NCI-H2227 treated with DMSO at 0.1 percent for 48 hours (cell line): ENCODE measurements at places on chromosomes 12 and 14.
A peak's percentile ranks its signal among the peaks of the same experiment; 100 is the strongest.

- no peak for DNase-seq
Observed at GRCh38 chr12:27982951-27983350, 10.4 kb upstream of the PTHLH start.

GRCh38 chr12:15601210-15601800 is 187.9 kb downstream of the EPS8 start:
- no peak for DNase-seq

- DNase-seq, result no peak
Observed at GRCh38 chr12:90062799-90063198, 354.2 kb upstream of the ATP2B1 start.

DNA sequence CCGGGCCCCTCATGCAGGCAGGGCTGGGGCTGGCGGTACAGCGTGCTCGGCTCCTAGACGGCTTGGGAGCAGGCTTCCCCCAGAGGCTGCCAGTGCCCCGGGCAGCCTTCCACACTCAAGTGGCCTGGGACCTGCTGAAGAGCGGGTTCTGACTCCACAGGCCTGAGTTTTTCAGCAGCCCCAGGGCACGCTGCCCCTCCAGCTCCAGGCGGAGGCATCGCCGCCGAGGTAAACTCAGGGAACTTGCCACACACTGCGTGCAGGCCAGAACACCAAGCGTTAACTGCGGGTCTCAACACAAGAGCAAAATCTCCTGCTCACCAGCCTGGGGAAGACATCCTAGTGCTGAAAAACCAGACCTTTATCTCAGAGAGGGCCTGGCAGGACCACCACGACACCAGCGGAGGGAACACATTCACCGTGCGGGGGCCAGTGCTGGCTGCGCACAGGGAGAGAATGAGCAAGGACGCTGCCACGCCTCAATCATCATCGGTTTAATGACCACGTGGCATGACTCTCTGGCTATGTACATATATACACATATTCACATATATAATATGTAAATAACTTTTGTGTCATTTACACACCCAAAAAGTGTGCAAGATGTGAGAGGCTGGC is 21.3 kb downstream of the PSMC1 start:
- no peak for DNase-seq

GRCh38 chr12:2291182-2291832 is 238.5 kb downstream of the CACNA1C start:
- DNase-seq, result no peak

- no peak for DNase-seq
Observed at GRCh38 chr14:29681316-29681715, 246.3 kb downstream of the PRKD1 start.

- peak; percentile 74 for DNase-seq
Observed at GRCh38 chr12:105382771-105383622, 52.5 kb downstream of the C12orf75 start.

DNA sequence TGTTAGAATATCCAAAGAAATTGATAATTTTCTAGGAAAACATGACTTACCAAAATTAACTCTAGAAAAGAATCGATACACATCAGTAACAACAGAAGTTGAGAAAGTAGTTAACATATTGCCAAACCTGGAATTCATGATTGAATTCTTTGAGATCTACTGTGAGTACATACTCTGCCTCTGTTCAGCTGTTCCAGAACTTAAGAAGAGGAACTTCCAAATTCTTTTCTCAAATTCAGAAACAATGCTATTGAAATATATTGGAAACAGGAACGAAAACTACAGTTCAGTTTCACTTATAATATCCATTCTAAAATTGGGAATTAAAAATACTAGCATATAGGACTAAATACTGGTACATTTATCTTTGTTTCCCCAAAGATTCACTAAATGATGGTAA is 57.9 kb downstream of the MARK3 start:
- DNase-seq, result no peak

DNA sequence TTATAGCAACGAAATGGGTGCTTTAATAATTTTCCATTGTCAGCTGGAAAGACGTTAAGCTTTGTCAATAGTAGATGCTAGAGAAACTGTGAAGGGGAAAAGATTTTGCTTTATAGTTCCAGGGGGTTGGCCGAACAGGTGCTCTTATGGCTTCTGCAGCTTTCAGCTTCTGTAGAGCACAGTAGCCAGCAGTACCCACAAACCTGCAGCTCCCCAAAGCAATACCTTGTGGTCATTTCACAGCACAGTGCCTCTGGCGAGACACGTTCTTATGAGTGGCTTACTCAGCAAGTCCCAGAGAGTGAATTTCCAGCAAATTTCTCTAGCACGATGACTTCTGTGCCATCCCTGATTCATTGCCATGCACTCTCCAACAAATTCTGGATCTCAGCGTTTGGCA is 416.3 kb upstream of the ATP2B1 start:
- DNase-seq, result no peak

GRCh38 chr14:75079521-75079920 is 10.1 kb downstream of the ZC2HC1C start:
- DNase-seq, result no peak

- no peak for DNase-seq
Observed at GRCh38 chr14:92877757-92878431, 45.1 kb upstream of the CHGA start.

DNA sequence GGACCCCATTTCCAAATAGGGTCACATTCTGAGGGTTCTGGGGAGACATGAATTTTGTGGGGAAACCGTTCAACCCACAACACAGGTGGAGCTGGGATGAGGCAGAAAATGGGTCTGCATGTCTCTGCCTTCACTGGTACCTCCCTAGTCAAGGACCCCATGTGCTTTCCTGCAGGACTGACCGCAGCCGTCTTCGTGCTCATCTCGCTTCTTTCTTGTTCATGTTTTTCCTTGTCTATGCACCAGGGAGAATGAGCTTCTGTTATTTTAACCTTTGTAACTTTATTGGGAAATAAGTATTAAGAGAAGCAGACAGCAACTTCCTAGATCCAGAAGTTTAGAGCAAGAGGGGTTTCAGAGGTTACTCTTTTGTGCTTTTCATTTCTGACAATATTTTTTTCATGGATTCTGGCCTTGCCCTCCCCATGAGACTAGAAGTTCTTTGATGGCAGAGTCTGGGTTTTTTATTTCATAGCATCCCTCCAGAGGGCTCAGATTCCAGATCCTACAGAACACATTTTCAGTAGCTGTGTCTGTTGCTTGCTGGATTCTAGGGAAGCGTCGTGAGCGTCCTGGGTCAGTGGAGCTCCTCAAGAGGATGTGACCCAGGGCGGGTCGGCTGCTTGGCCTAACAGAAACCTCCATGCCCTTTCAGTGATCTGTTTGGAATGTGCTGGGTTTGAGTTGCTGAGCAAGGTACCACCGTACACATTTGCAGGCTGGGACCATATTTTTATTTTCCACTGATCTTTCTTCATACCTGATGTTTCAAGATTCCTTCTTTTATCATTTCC is 104.2 kb downstream of the ADGRD1 start:
- no peak for DNase-seq

DNA sequence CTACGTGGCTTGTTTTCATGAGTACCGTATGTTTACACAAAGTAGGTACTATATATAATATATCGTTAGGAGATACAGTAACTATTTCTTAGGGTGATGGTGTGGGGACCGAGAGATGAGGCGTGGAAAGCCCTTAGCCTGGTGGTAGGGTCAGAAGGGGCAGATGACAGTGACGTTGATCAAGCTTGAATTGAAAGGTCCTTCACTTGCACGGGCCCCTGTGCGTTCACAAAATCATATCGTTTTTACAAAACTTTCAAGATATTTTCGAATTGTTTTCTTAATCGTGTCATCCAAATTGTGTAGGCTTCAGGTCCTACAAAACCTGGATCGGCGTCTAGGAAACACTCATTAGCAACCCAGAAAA is 881 bp upstream of the SOS2 start:
- peak; percentile 67 for DNase-seq

- no peak for DNase-seq
Observed at GRCh38 chr12:129615001-129615400, 288.8 kb downstream of the TMEM132D start.

GRCh38 chr12:44876544-44877410 is 662 bp upstream of the NELL2 start:
- peak; percentile 44 for DNase-seq

DNA sequence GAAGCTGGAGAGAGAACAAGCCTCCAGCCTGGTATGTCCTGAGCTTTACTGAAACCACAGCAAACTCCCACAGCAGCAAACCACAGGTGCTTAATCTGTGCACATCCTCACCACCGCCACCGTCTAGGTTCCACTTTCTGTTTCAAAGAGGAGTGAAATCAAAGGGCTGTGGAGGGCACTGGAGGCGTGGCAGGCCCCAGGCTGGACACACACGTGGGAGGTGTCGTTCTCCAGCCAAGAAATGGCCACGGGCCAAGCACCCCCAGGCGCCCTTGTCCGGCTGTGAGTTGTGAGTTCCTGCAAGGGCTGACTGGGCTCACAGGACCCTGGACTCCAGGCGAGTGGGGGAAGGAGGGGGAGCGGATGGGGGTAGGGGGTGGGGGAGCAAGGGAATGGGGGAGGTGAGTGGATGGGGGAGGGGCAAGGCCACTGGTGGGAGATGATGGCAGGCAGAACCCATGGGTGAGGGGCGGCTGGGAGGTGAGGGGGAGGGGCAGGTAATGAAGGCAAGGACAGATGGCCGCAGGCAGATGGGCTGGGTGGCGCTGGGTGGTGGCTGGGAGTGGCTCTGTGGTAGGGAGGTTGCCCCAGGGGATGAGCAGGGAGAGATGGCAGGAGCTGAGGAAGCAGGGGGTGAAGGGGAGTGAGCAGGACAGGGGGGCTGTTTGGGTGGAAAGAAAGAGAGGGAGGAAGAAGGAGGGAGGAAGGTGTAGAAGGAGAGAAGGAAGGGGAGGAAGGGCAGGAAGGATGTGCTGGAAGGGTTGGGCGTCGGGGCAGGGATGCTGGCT is 86.7 kb downstream of the NCOR2 start:
- no peak for DNase-seq

DNA sequence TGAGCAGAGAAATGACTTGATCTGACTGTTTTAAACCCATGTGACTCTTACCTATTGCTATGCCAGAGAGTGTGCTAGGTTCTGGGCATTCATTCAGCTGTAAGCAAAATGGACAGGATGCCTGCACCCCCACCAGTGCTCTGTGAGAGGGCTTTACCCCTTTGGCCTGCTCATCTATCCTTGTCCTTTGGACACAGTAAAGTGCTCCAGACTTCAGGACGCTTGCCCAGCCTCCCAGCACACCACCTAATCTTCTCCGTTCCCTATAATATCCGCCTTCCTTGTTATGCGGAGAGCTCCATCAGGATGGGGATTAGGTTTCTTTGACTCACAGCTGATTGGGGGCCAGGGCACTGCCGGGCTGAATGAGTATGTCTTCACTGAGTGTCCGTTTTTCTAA is 4.4 kb upstream of the ZNF839 start:
- no peak for DNase-seq

DNA sequence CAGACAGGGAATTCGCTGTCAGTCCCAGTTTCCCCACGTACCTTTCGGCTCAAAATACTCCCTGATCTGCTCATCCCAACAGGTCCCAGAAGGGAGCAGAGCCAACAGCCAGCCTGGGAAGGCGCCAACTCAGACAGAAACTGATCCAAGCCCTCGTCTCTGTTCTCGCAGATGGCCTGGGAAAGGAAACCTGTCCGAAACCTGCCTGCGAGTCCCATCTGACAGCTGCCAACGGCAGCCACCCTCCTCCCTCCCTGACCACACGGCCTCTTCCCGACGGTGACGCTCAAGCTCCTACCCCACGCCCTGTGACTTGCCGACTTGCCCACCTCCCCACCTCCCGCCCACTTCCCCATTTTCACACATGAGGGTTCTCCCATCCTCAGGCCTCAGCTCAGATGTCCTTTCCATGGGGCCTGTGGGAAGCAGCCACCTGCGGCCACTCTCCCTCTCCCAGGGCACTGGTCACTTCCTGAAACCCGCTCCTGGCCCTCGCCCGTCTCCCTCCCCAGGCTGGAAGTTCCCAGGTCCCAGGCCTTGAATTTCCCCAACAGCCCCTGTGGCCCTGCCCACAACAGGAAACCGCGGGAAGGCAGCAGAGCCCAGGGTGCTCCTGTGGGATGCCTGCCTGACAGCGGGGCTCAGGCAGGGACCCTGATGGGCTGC is 60.9 kb upstream of the FBRSL1 start:
- no peak for DNase-seq

GRCh38 chr12:11657511-11657910 is 8.0 kb downstream of the ETV6 start:
- no peak for DNase-seq

DNA sequence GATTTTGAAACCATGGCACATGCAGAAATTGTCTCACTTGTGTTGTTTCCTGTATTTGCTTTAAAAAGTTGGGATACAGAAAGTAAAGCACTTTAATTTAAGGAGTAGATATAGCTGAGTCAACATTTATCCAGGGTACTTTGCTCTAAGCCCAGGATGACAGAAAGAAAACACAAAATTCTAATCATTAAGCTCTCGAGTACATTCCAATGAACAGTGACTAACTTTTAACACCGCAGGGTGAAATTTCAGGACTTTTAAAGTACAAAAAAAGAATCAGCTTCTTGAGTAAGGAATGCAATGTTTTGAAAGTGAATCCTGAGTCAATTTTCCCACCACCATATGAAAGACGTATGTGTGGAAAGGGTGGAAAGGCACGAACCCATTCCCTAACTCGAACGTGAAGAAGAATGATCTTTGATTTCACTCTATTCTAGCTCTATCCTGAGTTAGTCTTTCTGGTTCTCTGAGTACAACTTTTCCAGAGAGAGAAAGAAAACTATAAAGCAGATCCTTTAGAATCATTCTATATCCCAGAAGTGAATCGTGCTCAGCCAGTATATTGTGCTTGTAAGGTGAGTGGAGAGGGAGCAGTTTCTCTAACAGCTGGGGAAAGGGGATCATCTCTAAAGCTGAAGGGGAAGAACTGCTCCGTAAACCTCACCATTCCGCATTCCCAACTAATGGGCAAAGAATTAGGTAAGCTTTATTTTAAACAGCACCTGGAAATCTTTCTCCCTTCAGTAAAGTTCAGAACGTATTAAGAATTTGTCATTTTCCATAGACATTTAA is 779.0 kb upstream of the FLRT2 start:
- no peak for DNase-seq

GRCh38 chr12:122811777-122812176 is 23.5 kb upstream of the HIP1R start:
- DNase-seq, result no peak

- DNase-seq, result no peak
Observed at GRCh38 chr12:89187507-89187906, 164.8 kb downstream of the DUSP6 start.

- DNase-seq, result no peak
Observed at GRCh38 chr12:110860833-110861296, 14.1 kb downstream of the CCDC63 start.

DNA sequence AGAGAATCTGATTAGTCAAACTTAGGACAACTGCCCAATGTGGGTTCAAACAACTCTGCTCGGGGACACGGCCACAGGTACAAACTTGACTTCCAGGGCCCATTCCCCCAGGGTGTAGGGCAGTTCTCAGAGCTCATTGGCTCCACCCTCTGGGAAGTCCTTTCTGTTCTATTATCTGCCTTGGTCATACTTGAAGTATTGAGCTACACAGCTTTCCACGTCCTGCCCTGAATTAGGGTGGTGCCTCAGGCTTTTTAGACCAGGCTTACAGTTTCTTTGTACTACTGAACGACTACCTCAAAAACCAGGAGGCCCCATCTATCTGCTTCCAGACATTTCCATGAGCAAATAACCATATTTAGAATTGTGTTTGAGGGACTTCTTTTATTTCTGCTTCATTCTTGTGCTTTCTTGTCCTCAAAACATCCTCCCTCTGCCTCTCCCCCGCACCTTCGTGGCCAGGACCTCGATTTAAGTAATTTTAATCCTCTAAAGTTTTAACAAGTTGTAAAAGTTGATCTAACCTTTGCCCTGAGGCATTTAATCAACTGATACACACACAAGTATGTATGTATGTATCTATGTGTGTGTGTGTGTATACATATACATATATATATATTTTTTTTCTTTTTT is 281.7 kb upstream of the AMIGO2 start:
- DNase-seq, result no peak

- no peak for DNase-seq
Observed at GRCh38 chr12:31000751-31001150, 72.9 kb upstream of the DDX11 start.
